ENCODE measurements at places on chromosomes 3 and 15. TPM values are rescaled to one million over a fixed set of nuclear protein-coding genes. Genes with fewer than 3 reads are reported as not detected.

Gene CYP8B1
- not detected for total RNA-seq

Gene CADPS
- total RNA-seq: not detected

Gene CSTA
- not detected for total RNA-seq

Gene IGSF10
- total RNA-seq: not detected

Gene PGBD4
- total RNA-seq: 0.98 TPM
